ENCODE measurements at places on chromosomes 7 and 10. TPM values are rescaled to one million over a fixed set of nuclear protein-coding genes. Genes with fewer than 3 reads are reported as not detected.

Gene PDGFA
- 0.20 TPM for total RNA-seq

Gene SDK1
- total RNA-seq, result 0.06 TPM

Gene PAX4
- total RNA-seq, result not detected

Gene HSPA12A
- total RNA-seq, result 0.64 TPM

Gene TEX36
- total RNA-seq, result not detected

- no peaks in the 10 kb centered on the region for H3K36me3 ChIP-seq
- DNase-seq, result no peak
- no peaks in the 10 kb centered on the region for H3K4me1 ChIP-seq
- H3K27me3 ChIP-seq, result no peaks in the 10 kb centered on the region
- no peak overlapping the region for H3K4me3 ChIP-seq
Measured at GRCh38 chr10:79176052-79176501, 107.3 kb downstream of the ZMIZ1 start.

DNA sequence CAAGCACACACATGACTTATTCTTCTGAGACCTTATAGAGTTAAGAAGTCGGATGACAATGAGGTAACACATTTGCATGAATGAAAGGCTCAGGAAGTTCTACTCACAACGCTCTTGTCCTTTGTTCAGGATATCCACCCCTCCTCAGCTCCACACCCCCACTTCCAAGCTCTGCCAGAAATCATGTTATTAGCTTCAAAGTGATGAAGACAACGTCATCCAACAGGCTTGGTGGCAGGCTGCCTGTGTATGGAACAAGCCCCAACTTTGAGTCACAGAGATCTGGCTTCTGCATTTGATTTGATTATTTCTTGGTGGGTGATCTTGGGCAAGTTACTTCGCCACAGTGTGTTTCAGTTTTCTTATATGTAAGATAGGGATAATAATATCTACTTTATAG lies 12.4 kb upstream of the BMPER start:
- no peaks in the 10 kb centered on the region for H3K36me3 ChIP-seq
- no peaks in the 10 kb centered on the region for H3K27me3 ChIP-seq
- no peak overlapping the region for H3K27ac ChIP-seq

DNA sequence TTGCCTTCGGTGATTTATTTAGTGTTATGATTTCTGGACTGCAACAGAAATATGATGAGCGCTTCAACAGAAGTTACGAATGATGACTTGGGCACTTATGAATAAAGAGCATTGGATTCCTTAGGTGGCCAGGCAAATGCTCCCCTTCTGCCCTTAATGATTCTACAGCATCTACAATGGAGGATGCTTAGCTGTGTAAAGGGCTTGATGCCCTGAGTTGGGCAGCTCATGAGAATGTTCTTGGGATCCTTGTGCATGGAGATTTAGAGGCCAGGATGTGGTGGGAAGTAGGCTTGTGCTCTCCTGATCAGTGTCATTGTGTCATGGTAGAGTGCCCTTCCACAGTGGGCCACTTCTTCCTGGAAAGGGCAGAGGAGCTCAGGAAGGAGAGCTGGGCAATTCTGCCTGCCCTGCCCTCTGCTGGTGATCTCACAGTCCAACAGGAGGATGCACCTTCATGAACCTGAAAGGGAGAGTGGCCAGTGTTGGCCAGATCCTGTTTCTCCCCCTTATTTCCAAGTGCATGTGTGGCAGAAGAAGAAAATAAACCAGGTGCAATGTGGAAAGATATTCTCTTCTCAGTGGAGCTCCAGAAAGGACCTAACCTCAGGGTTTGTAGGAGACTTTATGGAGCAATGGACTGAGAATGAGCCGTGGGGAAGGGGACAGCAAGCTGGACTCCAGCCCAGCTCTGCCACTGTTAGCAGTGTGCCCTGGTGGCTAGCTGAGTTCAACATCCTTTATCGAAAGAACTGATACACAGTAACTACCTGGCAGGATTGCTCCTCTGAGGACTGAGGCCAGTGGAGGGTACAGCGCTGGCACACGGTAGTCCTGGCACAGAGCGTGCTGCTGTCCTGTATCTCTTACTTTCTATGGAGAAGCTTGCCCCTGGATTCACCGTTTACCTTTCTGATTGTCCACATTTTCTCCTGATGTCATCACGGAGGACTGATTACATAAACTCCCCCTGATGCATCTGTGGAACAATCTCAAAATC lies 182.9 kb downstream of the BMPER start:
- no peak overlapping the region for H3K27ac ChIP-seq
- no peaks in the 10 kb centered on the region for H3K36me3 ChIP-seq
- no peaks in the 10 kb centered on the region for H3K4me1 ChIP-seq
- H3K27me3 ChIP-seq, result no peaks in the 10 kb centered on the region
- DNase-seq, result no peak

DNA sequence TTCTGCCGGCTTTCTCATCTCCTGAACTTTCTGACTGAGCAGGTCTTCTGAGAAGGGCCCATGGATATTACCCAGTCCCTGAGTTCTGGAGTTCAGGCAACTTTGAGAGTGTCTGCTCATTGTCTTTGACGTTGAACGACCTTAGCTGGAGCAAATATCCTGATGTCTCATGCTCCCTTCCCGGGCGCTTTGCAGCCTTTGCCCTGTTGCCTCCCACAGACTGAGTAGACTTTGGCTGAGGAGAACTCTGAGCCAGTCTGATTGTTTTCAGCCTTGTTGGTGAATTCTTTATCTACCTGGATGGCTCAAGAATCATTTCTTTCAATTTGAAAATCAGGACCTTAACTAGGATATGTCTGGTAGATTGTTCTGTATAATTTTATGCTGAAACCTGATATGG lies 353.7 kb downstream of the GLRX3 start:
- DNase-seq, result no peak
- no peaks in the 10 kb centered on the region for H3K4me1 ChIP-seq
- H3K4me3 ChIP-seq, result no peak overlapping the region
- no peaks in the 10 kb centered on the region for H3K36me3 ChIP-seq
- no peak overlapping the region for H3K27ac ChIP-seq

DNA sequence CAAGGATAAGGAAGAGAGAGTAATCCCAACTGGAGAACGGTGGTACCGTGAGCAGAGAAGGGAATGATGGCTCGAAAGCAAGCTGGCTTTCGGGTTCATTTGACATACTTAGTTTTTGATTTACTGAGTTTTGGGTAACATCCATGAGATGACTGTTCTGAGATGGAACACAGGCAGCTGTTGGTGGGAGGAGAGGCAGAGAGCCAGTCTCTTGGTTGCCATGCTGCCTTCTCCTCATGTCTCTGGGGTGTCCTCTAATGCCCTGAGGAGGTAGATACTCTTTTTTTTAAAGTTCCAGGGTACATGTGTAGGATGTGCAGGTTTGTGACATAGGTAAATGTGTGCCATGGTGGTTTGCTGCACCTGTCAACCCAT lies 76.4 kb upstream of the NRP1 start:
- H3K36me3 ChIP-seq, result no peaks in the 10 kb centered on the region
- H3K27me3 ChIP-seq, result no peaks in the 10 kb centered on the region
- no peak overlapping the region for H3K4me3 ChIP-seq
- H3K4me1 ChIP-seq, result no peaks in the 10 kb centered on the region

GRCh38 chr7:30436046-30436445 lies 42.5 kb downstream of the NOD1 start:
- no peak overlapping the region for H3K4me3 ChIP-seq
- peaks cover 20% of the 10 kb centered on the region for H3K36me3 ChIP-seq
- no peak overlapping the region for H3K27ac ChIP-seq
- H3K4me1 ChIP-seq, result no peaks in the 10 kb centered on the region
- no peak for DNase-seq

- DNase-seq, result no peak
- no peak overlapping the region for H3K27ac ChIP-seq
- peaks cover 2% of the 10 kb centered on the region for H3K4me1 ChIP-seq
- no peak overlapping the region for H3K4me3 ChIP-seq
Measured at GRCh38 chr7:30687604-30688003, 5.3 kb upstream of the CRHR2 start.

GRCh38 chr7:124022551-124022950 lies 10.3 kb downstream of the TMEM229A start:
- H3K4me3 ChIP-seq, result no peak overlapping the region
- no peak overlapping the region for H3K27ac ChIP-seq
- no peak for DNase-seq
- H3K4me1 ChIP-seq, result no peaks in the 10 kb centered on the region

DNA sequence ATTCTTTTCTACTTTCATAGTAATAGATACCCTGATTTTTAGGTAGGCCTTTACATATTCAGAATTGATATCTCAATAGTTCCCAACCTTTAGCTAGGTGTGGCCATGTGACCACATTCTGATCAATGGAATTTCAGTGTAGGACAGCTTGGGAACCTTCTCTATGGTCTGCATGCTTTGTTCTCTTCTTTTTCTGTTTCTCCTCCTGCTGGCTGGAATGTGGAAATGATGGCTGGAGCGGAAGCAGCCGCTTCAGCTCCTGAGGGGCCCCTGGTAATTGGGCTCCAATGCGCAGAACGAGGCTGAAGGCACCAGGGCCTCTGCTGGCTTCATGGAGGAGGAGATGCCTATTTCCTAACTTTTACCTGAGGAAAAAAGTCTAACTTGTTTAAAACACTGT lies 152.6 kb downstream of the ZMYND11 start:
- no peak for DNase-seq
- H3K27ac ChIP-seq, result no peak overlapping the region
- H3K27me3 ChIP-seq, result no peaks in the 10 kb centered on the region
- H3K4me1 ChIP-seq, result peaks cover 9% of the 10 kb centered on the region

DNA sequence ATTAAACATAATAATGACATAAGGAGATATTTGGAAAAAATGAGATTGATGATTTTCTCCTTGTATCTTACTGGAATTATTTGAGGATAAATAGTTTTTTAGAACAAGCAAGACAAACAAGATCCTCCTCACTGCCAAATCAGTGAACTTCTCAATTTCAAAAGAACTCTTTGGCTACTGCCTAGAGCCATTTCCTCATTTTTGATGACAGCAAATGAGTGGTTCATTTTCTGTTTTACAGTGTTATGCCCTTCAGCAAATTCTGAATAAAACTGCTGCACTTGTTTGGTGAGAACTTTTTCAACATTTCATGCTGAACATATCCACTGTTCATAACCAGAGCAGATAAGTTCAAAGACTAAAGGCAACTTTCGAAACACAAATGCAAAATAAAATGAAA lies 42.5 kb upstream of the AHR start:
- no peaks in the 10 kb centered on the region for H3K27me3 ChIP-seq
- H3K27ac ChIP-seq, result no peak overlapping the region
- no peak overlapping the region for H3K4me3 ChIP-seq
- H3K36me3 ChIP-seq, result no peaks in the 10 kb centered on the region
- H3K4me1 ChIP-seq, result peaks cover 3% of the 10 kb centered on the region
- no peak for DNase-seq

DNA sequence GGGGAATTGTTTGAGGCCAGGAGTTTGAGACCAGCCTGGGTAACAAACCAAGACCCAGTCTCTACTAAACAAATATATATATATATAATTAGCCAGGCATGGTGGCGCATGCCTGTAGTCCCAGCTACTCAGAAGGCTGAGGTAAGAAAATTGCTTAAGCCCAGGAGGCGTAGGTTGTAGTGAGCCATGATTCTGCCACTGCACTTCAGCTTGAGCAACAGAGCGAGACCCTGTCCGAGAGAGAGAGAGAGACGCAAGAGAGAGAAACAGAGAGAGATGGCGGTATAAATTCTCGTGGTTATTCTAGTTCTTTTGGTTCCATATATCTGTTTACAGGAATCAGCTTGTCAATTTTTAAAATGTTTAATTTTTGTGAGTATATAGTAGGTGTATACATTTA lies 94.0 kb downstream of the TBXAS1 start:
- H3K4me3 ChIP-seq, result no peak overlapping the region
- DNase-seq, result no peak
- no peak overlapping the region for H3K27ac ChIP-seq
- H3K36me3 ChIP-seq, result no peaks in the 10 kb centered on the region
- no peaks in the 10 kb centered on the region for H3K4me1 ChIP-seq

DNA sequence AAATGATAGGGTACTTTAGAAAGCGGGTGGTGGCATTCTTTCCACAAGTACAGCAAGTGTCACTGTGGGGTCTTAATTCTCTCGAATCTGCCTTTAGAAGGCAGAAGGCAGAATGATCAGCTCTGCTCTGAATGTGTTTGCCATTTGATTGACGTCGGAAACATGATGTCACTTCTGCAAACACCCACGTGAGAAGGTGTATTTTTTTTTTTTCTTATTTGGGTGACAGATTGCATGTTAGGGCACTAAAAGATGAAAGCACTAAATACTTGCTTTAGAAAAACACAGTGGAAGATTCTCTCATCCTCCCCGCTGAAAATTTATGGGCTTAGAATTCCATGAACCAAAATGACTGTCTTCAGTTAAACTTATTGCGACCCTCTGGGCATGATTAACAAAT lies 150.2 kb downstream of the TCF7L2 start:
- H3K27ac ChIP-seq, result no peak overlapping the region
- H3K36me3 ChIP-seq, result no peaks in the 10 kb centered on the region
- H3K4me3 ChIP-seq, result no peak overlapping the region
- H3K27me3 ChIP-seq, result no peaks in the 10 kb centered on the region

- no peaks in the 10 kb centered on the region for H3K27me3 ChIP-seq
- DNase-seq, result no peak
- peak overlapping the region; percentile 47 for H3K27ac ChIP-seq
- H3K4me3 ChIP-seq, result no peak overlapping the region
- H3K36me3 ChIP-seq, result no peaks in the 10 kb centered on the region
- H3K4me1 ChIP-seq, result peaks cover 100% of the 10 kb centered on the region
Measured at GRCh38 chr10:22684699-22685098, 29.7 kb downstream of the PIP4K2A start.
